SK-N-SH treated with all-trans-retinoic acid at 6 μM for 48 hours (cell line): ENCODE measurements at places on chromosomes 7 and 10.

- ATAC-seq, result no peak
These were observed 175.4 kb downstream of the MGMT start for GRCh38 chr10:129642427-129642826.

- ATAC-seq, result no peak
These were observed 295.0 kb downstream of the BICC1 start for GRCh38 chr10:58807629-58808022.

DNA sequence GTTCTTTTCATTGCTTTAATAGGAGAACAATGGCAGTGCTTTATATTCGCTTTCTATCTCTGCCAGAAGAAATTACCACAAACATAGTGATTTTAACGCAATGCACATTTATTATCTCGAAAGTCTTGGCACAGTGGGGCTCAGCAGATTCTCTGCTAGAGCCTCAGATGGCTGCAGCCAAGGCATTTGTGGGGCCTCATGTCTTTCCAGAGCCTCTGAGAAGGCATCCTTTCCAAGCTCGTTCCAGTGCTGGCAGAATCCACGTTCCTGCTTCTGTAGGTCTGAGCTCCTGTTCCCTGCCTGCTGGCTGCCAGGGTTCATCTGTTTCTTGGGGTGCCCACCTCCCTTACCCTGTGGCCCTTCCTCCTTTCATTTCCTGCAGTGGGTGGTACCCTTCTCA is 60.2 kb downstream of the LRRC18 start:
- ATAC-seq, result no peak

- ATAC-seq, result no peak
These were observed 30.5 kb upstream of the MKRN1 start for GRCh38 chr7:140509789-140510188.

GRCh38 chr10:10996966-10997620 is 20.6 kb upstream of the CELF2 start:
- ATAC-seq, result no peak

- ATAC-seq, result no peak
These were observed 36.3 kb downstream of the SLC25A13 start for GRCh38 chr7:96285579-96285978.

DNA sequence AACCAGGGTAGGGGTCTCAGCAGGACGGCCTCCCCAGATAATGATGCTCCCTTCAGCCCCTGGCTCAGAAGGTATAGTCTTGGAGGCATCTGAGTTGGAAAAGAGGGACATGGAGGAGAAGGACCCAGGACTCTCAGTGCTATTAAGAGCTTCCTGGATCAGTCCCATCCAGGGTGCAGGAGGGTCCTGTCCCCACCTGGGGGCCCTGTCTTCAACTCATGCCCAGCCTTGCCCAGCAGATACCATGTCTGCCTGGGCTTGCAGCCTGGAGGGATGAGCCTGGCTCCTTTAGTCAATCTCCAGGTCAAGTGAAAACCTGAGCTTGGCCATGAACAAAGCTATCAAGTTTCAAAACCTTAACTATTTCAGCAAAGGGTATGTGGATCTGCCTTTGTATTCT is 67.6 kb downstream of the PRTFDC1 start:
- ATAC-seq, result no peak

DNA sequence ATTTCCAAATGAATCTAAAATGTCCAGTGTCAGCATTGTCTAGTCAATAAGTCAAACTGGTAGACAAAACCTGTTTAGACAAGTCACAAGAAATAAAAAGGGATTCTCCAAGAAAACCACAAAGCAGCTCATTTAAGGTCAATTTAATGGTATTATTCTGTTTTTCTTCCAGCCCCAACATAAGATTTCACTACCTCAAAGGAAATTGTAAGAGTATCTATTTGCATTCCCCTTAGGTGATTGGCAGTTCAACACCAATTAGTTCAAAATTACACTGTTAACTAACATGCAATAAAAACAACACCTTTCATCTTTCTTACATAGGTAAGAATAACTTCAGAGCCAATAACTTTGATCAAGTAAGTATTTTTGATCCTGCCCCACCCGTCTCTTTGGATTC is 106.3 kb downstream of the RNF32 start:
- ATAC-seq, result no peak

DNA sequence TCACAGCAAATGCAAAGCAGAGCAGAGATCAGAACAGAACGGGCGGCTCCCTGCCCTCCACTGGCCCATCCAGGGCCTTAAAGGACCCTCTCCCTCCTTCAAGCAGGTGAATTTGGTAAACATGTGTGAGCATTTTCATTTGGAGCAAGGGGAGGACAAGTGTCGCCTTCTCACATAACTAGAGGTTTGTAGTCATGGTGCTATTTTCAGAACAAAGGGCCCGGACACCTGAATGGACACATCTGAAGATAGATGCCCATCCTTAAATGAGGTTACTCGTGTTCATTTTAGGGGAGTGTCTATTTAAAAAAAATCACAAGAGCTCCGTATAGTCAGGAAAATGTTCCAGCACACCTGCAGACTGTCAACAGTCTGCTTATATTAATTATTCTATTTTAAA is 153.8 kb downstream of the PRKCQ start:
- ATAC-seq, result no peak
